RPMI8226 (cell line): ENCODE measurements at places on chromosomes 16 and 17.

DNA sequence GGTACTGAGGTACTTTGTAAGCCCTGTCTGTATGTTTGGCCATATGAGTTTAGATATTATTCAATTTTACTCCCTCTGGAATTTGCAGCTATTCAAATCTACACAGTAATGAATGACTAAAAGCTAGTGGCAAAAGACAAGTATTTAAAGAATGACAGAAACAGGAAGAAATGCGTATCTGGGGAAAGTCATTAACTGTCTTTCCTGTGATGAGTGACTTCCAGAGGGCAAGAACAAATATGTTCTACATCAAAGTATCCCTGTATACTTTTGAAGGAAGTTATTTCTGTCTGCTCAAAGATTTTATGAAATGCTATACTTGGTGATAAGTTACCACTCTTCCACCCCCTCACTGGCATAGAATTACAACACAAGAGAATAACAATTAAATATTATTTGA, 489.3 kb upstream of the SOX9 start:
- no peak for DNase-seq

GRCh38 chr17:61201211-61201610, 198.4 kb upstream of the TBX2 start:
- no peak for DNase-seq

DNA sequence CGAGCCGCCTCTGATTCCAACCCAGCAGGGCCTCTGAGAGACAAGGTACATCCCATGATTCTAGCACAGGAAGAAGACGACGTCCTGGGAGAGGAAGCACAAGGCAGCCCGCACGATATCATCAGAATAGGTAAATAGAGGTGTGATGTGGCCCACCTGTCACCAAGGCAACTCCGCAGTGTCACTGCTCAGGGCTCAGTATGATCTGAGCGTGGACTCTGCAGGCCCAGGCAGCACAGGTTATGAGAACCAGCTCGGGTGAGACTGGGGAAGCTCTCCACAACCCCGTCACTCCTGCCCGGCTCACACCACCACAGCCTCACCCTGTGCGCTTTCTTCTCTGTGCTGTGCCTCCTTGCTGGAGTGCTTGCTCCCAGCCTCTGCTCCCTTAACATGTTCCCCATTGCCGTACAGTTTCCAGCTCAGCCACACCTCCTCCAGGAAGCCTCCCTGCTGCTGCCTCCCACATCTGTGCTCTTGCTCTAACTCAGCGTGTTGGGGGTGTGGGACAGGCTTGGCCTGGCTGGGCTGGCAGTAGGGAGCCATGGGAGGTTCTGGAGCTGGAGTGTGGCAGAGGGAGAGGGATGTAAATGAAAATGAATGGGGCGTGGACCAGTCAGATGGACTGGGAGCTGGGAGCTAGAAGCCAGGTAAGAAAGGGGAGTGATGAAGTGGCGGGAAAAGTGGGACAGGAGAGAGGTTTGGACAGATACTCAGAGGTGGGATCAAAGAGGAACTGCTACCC, 7.7 kb downstream of the METTL22 start:
- no peak for DNase-seq

- no peak for DNase-seq
Measured at GRCh38 chr16:72992142-72992601, 55.8 kb downstream of the ZFHX3 start.
